Right lobe of liver (tissue), 6 donors: ENCODE measurements at places on chromosomes 5 and 9. TPM values are rescaled to one million over a fixed set of nuclear protein-coding genes. Genes with fewer than 3 reads are reported as not detected.

DNA sequence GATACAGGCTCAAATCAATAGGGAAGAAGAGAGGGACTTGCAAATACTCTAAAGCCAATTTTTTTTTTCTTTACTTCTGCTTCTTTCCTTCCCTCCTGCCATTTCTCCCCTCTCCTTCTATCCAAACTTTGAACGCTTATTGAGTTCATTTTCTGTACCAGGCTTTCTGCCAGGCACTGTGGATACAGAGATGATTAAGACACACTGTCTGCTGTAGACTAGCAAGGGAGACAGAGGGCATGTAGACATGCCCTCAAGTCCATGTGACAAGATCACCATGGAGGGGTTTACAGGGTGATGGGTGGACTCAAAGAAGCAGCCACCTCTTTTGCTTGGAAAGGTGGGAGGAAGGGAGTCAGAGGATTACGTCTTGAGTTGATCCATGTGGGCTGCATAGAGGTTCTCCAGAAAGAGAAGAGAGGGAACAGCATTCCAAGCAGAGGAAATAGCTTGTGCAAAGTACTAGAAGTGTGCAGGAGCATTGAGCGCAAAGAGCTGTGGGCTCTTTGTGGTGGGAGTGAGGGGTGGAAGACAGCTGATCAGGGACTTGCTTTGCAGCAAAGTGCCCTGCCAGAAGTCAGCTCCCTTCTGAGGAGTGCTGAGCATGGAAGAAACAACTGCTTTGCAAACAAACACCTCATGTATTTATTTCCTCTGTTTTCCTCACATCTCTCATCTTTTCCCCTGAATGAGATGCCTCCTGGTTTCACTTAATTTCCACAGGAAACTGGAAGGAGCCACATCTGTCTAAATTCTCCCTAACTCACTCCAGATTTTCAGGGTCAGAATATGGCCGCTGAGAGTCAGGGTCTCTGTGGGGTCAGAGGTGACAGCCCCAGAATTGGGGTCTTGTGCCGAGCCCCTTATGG, 64.4 kb upstream of the COL15A1 start:
- no peak for DNase-seq

- DNase-seq, result no peak
Observed at GRCh38 chr5:81256766-81257165, 23.6 kb downstream of the CKMT2 start.

DNA sequence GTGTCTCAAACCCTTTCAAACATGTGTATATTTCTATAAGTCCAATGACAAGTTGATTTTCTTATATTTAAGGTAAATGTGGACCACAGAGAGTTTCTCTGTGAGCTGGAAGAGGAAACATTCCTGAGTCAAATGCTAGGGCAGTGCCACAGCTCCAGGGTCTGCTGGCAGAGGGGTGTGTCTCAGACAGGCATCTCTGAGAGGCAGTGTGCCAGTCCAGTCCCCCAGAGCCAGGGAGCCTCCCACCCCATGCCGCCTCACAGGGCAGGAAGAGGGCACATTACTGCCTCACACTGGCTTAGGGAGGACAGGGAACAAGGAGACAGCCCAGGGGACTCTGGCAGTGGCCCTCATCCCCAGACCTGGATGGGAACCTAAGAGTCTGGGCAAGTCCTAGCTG, 120.2 kb downstream of the TENT4A start:
- DNase-seq, result no peak

DNA sequence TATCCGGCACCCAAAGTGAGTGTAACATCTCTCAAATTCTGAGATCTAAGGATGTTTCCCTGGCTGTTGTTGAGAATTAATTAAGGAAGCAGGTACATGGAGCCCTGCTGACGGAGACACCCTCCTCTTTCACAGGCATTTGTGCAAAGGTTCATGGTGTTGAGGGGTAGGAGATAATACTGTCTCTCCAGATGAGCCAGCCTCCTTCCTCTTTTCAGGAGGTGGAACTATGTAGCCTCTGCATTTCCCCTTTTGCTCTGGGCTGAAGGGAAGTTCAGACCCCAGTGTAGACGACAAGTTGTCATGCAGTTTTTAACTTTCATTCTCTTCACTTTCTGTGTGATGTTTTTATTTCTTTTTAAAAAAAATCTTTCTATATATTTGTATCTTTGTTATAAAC, 107.5 kb downstream of the GALNT10 start:
- DNase-seq, result no peak

FOXD1 gene
- not detected for total RNA-seq

GAPT gene
- total RNA-seq, result 0.07 TPM
